ENCODE measurements at places on chromosomes 7 and 10.

DNA sequence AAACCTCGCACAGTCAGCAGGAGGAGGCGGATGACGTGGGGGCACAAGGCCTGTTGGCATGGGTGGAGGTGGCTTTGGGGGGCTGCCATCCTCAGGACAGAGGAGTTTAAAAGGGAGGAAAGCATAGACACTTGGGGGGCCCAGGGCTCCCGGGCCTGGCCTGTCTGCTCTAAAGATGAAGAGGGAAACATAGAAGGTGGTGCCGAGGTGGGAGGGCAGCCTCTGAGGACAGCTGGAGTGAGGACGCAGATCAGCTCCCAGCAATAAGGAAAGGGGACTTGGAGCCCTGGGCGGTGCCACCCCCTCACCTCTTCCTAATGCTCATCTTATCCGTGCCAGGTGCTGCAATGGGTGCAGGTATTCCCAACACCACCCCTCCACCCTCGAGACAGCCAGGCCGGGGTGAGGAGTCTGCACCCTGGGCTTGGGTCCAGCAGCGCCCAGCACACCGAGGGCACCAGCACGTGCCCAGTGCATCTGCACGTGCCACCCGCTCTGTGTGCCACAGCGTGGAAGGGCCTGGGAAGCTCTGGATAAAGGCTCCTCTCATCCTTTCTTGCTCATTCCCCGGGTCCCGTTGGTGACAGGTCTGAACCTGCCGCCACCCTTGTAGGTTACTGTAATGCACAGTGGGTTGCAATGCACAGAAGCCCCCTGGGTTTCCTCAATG lies 566.0 kb upstream of the FOXK1 start:
- DNase-seq: no peak

DNA sequence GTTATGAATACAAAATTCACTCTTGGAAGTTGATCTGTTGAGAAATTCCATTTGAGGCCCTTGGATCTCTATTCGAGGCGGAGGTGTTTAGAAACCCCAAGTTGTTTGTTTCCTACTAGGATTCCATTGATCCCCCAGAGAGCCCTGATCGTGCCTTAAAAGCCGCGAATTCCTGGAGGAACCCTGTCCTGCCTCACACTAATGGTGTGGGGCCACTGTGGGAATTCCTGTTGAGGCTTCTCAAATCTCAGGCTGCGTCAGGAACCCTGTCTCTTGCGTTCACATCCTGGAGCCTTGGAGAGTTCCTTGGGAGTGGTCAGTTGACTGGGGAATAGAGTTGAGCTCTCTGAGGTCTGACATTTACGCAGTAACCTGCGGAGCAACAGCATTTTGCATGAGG lies 1.2 kb downstream of the CFAP69 start:
- no peak for DNase-seq

DNA sequence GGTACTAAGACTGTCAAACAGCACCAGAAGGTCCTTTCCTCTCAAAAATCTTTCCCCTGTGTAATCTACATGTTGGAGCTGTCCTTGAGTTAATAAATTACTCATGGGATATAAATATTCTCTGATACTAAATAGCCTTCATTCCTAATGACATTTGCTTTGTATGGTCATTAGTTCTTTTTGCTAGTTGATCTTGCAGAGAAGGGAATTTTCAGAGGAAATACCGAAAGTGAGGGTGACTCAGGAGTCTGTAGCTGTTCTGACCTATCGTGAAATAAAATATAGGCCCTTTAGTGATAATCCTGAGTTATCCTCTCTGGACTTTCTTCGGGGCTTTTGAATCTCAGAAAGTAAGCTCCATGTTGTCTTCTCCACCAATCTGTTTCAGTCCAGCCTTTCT lies 19.4 kb upstream of the CLDN12 start:
- no peak for DNase-seq

- DNase-seq: no peak
Measured at GRCh38 chr10:74766501-74766900, 59.9 kb upstream of the KAT6B start.

- DNase-seq: peak; percentile 33
Measured at GRCh38 chr7:92609921-92610518, 19.8 kb upstream of the FAM133B start.

GRCh38 chr10:52379287-52379686 lies 65.2 kb downstream of the DKK1 start:
- DNase-seq: no peak

- DNase-seq: peak; percentile 32
Measured at GRCh38 chr7:75559355-75559975, 67.3 kb downstream of the SPDYE5 start.

- no peak for DNase-seq
Measured at GRCh38 chr7:48109848-48110663, 21.0 kb downstream of the UPP1 start.

GRCh38 chr7:151869968-151870918 lies 6.7 kb downstream of the PRKAG2 start:
- no peak for DNase-seq

DNA sequence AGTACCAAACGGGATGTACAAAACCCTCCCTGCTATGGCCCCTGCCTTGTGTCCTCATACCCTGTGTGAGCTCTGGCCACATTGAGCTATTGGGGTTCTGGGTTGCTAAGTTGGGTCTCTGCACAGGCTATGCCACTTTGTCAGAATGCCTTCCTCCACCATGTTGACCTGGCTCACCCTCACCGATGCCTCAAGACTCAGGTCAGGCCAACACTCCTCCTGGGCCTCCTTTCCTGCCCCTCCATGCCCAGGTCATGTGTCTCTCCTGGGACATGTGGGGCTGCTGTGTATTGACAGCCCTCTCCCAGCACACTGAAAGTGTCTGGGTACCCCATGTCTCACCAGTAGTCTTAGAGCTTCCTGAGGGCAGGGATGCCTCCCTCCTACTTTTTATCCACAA lies 14.6 kb downstream of the TRPV5 start:
- DNase-seq: no peak

DNA sequence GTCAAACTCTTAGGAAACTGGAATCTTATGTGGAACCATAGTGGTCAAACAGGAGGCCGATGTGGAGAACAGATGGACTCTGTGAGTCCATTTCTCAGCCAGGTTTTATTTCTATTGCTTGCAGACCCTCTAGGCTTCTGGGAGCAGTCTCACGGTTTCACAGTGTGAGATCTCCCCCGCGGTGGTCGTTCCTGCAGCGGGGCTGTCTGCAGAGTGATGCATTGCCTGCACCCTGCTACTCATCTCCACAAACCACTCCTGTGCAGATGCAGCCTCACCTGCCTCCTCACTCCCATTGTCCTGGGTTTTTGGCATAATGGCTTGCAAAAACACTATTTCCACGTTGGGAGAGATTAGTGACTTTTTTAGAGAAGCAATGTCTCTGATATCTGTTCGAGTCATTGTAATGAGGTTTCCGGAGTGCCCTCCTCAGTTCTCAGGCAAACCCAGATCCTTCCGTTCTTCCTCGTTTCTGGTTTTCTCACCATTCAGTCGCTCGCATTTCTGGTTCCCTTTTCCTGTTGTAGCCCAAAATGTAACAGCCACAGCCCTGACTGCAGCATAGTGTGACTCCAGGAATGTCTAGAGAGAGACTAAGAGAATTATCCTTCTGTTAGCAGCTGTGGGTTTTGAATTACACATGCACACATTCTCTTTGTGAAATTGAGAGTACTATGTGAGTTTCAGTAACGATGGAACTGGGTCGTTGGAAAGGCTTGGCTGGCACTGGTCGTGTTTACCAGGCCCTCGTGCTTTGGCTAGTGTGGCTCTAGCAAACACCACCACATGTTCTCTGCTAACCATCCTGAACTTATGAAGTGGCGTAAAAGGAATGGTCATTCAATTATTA lies 30.2 kb downstream of the ACADSB start:
- no peak for DNase-seq

DNA sequence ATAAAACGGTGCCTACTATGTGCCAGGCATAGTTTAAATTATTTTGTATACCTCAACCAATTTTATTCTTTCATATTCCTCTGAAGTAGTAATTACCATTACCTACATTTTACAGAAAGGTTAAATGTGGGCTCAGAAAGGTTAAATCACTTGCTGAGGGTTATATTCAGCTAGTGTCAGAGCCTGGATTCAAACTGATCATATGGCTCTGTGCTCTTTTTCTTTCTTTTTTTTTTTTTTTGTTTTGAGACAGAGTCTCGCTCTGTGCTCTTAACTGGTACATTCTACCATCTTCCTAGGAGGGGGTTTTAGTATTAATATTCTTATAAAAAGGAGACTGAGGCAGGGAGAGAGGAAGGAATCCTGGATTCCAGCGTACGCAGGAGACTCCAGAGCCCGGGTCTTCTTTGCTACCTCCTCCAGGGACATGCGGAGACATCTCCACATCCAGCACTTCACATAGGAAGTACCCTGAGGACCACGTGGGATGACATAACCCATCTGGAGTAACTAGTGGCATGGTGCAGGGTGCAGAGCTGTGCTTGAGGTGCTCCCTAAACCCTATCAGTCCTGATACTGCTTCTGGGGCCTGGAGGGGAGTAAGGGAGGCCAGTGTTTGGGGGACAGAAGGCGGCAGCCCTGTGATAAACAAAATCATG lies 29.6 kb upstream of the ATXN7L1 start:
- no peak for DNase-seq

GRCh38 chr7:149598721-149599308 lies 101.2 kb upstream of the ZNF746 start:
- DNase-seq: no peak

- no peak for DNase-seq
Measured at GRCh38 chr10:36051500-36051991, 409.4 kb upstream of the FZD8 start.

- no peak for DNase-seq
Measured at GRCh38 chr7:16492513-16493062, 27.1 kb upstream of the SOSTDC1 start.

DNA sequence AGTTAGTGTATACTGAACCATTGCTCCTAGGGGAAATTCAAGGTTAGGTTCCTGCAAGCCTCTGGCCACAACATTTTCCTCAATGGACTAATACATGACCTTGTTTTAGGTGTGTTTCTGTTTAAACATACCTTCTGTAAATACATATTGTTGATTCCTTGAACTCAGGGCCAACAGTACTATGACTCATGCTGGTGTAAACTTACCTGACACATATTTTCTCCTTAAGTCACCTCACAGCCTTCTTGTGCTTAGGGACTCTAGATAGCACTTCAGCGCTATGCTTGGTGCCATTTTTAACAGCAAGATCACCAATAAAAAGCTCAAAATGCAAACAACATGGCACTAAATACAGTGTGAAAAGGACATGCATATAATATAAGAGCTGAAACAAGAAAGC lies 176.4 kb downstream of the TAX1BP1 start:
- DNase-seq: no peak

GRCh38 chr10:96663797-96664196 lies 56.5 kb downstream of the PIK3AP1 start:
- no peak for DNase-seq

GRCh38 chr7:128115821-128116723 lies 84.8 kb upstream of the LRRC4 start:
- DNase-seq: no peak

- no peak for DNase-seq
Measured at GRCh38 chr10:10017716-10018115, 1000.0 kb upstream of the CELF2 start.

DNA sequence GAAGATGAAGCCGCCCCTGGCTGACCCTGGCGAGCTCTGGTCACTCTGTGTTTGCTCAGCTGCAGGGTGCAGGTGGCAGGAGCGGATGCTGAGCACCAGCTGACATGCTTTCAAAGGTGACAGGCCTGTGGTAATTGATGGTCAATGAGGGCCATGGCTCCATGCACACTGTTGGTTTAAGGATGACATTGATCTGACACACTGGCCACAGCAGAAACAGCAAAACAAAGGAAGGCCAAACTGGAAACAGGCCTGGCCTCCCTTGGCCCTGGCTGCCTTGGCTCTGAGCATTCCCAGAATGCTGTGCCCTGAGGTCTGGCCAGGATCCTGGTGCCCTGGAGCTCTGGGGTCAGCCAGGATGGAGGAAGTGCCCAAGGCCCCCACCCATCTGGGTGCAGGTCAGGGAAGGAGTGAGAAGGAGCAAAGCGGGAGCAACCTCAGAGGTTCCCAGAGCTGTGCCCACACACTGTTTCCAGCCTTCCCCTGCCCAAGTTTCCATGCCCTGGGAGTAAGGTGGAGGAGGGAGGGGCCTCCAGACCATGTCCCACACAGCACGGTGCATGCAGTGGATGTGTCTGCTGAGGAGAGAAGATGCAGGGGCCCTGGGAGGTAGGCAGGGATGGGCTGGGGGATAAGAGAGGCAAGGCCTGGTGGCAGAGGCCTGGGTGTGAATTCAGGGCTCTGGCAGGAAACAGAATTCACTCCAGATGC lies 302.2 kb downstream of the RPS24 start:
- no peak for DNase-seq

- DNase-seq: no peak
Measured at GRCh38 chr10:6667679-6668270, 87.7 kb upstream of the PRKCQ start.

GRCh38 chr10:104329735-104330134 lies 8.5 kb downstream of the ITPRIP start:
- no peak for DNase-seq

DNA sequence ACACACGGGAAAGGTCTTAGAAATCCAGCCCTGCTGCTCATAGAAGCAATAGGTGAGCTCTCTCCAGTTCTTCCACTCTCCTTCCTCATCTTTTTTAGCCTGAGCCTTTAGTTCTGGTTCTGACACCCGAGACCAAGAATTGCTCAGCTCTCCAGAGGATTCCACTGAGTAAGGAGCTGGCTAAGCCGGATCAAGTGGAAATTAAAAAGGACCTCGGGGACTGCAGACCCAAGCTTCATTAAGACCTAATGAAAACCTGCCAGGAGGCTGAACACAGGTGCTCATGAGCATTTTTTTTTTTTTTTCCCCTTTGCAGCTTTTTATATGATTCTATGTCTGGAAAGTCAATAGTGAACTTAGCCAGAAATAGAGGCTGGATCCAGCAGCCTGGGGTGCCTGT lies 1176.0 kb upstream of the AUTS2 start:
- DNase-seq: no peak

GRCh38 chr7:130279286-130279685 lies 12.6 kb downstream of the CPA2 start:
- DNase-seq: no peak

DNA sequence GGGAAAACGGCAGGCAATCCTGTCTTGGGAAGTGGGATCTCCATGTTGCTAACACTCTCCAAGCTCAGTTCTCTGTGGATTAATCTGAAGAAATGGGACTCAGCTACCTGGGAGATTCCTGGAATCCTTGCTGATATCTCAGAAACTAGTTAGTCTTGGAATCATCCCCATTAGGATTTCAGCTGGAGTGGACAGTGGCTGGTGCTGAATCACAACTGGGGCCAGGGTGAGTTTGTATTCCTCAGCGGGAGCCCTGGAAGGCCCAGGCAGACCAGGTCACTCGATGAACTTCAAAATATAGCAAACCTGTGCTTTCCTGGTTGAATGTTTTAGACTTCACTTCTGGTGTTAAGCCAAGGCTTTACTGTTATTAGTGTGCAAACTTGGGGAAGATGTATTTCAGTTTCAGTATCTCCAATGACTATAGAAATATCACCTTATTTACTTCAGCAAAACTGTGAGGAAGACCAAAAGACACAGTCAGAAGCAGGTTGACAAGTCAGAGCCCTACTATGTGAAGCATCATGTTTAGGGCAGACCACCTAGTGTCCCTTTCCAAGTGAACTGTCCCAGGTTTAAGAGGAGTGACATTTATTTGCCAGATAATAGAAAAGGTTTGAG lies 126.1 kb downstream of the AOAH start:
- DNase-seq: no peak

- DNase-seq: no peak
Measured at GRCh38 chr7:156656598-156656997, 16.0 kb downstream of the RNF32 start.
